ENCODE measurements at places on chromosomes 2 and 18.

DNA sequence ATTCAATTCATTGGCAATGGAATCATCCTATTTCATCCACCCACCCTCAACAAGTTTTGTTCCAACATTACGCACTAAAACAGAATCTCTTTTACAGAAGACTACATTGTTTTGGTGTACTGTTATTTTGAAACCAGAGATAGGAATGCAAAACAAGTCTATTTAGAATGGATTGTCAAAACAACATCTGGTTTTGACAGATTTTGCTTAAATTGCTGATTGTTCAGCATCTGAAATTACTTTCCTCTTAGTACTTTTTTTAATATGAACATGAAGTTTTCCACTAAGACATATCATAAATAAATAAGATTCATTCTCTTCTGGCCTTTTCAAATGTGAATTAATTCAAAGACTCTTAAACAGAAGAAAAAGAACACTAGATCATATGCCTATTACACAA lies 323.9 kb upstream of the TFPI start:
- DNase-seq: no peak

GRCh38 chr2:235766278-235766677 lies 272.4 kb downstream of the AGAP1 start:
- peak; percentile 23 for DNase-seq

GRCh38 chr2:16718576-16719484 lies 53.2 kb upstream of the CYRIA start:
- no peak for DNase-seq

- DNase-seq: no peak
Observed at GRCh38 chr18:76126327-76126726, 368.7 kb downstream of the ZNF516 start.

GRCh38 chr2:48885841-48886240 lies 130.3 kb upstream of the LHCGR start:
- DNase-seq: no peak

DNA sequence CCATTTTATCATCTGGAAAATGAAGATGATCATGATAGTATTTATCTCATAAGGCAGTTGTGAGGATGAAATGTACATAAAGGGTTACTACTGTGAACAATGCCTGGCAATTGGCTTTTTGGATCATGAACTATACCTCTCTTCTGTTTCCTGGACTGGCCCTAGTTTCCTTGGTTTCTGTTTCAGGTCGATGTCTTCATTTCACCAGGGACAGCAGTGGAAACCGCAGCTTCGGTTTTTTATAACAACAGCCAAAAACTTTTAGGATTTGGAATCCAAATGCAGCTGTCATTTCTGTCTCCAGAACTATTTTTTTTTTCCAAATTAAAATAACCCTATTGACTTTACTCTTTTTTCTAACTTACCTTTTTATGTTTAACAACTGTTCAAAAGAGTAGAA lies 425.1 kb downstream of the RND3 start:
- no peak for DNase-seq

- no peak for DNase-seq
Observed at GRCh38 chr2:209525834-209526281, 102.0 kb downstream of the MAP2 start.

- DNase-seq: no peak
Observed at GRCh38 chr2:171327043-171327496, 106.7 kb downstream of the METTL8 start.

DNA sequence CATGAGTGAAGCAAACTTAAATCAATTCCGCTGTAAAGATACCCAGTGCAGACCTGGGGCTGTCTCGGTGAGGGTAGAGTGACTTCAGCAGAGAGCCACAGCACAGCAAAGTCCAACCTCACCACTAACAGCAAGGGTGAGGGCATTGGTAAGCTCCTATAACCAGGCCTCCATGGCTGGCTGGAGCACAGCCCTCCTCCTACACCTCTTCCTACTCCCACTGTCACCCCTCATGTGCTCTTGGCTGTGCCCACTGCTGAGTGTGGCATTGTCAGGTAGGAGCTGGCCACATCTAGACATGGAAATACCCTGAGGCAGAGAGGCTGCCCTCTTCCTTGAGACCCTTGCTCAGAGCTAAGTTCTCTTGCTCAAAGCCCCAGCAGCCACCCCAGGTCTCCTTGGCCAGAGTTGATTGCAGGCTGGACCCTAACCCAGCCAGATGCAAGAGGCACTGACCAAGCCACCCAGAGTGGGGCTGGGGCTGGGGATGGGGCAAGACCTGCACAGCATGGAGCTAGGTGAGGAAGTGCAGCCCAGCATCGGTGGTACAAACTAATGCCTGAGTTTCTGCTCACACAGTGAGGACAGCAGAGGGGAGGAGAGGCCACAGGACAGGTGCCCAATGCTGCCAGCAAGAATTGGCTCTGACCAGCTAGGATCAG lies 77.6 kb upstream of the RAB6C start:
- no peak for DNase-seq

GRCh38 chr2:134304394-134305108 lies 50.7 kb downstream of the MGAT5 start:
- DNase-seq: no peak

- no peak for DNase-seq
Observed at GRCh38 chr18:12492907-12493306, 85.2 kb downstream of the PRELID3A start.

- no peak for DNase-seq
Observed at GRCh38 chr2:226475650-226476049, 324.0 kb downstream of the IRS1 start.

DNA sequence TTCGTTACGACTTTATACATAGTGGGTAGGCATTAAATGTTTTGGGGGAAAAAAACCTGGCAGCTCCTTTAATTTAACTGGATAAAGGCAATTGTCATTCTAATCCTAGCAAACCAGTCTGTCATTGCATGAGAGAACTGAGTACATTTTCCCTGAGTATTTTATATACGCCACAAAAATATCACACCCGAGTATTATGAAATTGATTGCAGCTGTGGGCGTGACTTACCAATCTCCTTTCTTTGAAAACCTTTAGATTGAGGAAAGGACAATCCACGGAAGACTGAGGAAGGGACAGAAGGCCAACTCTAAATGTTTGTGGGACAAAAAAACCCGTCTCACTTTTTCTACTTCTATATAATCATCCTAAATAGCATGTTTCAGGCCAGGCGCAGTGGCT lies 9.0 kb downstream of the TM4SF20 start:
- no peak for DNase-seq

GRCh38 chr2:196145256-196145655 lies 26.1 kb downstream of the STK17B start:
- DNase-seq: no peak

DNA sequence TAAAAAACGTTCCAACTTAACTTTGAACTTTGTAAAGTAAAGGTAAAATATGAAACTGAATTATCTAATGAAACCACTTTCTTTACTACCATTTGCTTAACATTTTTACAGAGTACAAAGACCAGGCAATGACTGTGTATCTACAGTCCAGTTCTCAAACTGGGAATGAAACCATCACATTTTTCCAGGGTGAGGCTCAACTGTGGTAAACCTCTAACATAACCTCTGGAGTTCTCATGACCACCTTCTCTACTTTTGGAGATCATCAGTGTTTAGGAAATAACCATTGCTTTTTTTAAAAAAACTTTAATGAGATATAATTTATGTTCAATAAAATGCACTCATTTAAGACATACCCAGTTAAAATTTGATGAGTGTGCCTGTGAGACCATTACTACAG lies 223.5 kb downstream of the RNF152 start:
- DNase-seq: no peak

- DNase-seq: no peak
Observed at GRCh38 chr2:127277028-127277427, 16.9 kb downstream of the ERCC3 start.

- DNase-seq: no peak
Observed at GRCh38 chr2:231672617-231673347, 35.5 kb upstream of the PTMA start.

DNA sequence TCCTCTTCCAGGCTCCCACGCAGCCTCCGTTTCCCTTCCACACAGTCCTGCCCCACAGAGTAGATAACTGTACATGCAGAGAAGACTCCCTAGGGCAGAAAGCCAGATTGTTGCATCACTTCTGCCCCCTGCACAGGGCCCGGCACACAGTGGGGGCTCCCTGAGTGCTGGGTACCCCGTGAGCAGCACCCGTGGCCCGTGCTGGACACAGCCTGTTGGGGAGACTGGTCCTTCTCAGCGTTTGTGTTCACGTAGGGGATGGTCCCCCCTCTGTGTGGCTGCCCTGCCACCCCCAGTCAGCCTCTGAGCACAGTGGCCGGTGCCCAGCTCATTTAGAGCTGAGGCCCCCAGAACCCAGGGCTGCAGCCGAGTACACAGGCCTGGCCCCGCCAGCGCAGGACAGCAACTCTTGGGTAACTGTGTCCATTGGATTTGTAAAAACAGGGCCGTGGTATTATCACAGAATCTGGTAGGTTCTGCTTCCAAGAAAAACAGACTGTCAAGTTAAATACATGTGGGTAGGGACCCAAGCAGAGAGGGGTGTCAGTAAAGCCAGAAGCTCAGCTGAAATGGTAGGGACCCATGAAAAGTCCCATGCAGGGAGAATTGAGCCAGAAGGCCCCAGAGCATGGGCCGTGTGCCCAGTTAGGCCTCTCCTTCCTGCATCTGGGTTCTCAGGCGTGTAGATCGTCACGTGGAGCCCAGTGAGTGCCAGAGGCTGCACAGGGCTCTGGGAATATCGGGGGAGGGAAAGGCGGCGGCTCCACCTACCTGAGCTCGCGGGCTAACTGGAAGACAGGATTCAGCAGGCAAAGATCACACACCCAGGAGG lies 257.3 kb downstream of the ATAD2B start:
- DNase-seq: no peak

- DNase-seq: no peak
Observed at GRCh38 chr2:234970477-234970882, 18.7 kb downstream of the SH3BP4 start.

DNA sequence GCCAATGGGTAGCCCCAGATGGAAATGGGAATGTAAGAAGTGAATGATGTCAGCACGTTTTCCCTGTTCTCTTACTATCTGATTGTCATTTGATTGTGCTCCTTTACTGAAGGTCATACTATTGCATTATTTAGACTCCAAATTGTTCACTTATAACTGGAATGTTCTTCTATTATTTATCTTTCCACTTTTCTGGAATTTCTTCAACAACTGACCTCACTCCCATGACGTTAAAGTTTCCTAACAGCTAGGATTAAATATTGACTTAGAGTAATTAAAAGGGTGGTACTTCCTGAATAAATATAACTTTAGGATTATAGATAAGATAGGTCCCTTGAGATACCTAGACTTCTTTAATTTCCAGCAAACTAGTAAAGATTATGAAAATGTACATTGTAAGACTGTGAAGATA lies 10.9 kb upstream of the GULP1 start:
- DNase-seq: no peak

Data from stimulated activated CD4-positive, alpha-beta T cell treated with anti-CD3 and anti-CD28 coated beads, Interleukin-1b, Interleukin-23, amount 100 ng/mL, for 24 hours (primary cell).